ENCODE measurements at places on chromosomes 3 and 15.

- DNase-seq: no peak
These were observed 91.3 kb downstream of the SHQ1 start for GRCh38 chr3:72756900-72757299.

DNA sequence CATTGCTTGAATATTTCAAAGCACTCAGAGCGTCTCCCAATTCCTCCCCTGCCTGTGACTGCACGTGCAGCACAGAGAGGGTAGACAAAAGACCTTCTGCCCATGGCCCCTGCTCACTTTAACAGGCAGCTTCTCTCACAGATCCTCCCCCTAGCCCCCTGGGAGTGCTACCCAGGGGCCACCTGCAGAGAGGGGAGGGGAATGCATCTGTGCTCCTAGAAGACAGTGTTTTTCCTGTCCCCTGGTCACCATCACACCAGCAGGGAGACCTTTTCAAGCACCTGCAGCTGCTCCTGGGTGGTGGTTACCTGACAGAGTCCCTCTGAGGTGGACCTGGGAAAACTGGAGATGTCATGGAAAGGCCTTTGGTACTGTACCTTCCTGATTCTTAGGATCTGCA is 56.7 kb upstream of the PRR23C start:
- DNase-seq: no peak

DNA sequence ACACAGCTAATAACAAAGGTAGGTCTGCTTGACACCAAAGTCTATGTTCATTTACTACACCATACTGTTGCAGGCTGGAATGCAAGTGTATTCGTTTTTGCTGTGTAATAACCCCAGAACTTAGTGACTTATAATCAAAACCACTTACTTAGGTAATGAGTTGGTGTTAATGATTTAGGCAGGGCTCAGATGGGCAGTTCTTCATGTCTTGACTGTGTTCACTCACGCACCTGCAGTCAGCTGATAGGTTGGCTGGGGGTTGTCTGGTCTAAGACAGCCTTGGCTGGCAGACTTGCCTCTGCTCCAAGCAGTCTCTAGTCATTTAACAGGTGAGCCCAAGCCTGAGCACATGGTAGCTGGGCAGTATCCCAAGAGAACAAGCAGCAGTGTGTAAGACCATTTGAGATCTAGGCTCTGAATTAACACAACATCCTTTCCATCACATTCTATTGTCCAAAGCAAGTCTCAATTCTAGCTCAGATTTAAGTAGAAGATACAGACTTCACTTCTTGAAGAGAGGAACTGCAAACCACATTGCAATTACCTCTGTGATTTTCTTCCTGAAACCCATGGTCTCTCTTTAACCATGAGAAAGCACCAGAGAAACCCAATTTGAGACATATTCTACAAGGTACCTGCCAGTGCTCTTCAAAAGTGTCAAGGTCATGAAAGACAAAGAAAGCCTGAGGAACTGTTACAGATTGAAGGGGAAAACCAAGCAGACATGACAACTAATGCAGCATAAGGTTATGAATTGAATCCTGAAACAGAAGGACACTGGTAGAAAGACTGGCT is 13.3 kb upstream of the DCLK3 start:
- DNase-seq: no peak

GRCh38 chr15:40942337-40942854 is 10.9 kb upstream of the CHAC1 start:
- DNase-seq: no peak

GRCh38 chr3:152976239-152976638 is 141.3 kb downstream of the P2RY1 start:
- DNase-seq: no peak

GRCh38 chr15:65375871-65376607 is 1.8 kb downstream of the IGDCC3 start:
- DNase-seq: no peak

- DNase-seq: no peak
These were observed 76.6 kb downstream of the LRRK1 start for GRCh38 chr15:100995471-100996430.

DNA sequence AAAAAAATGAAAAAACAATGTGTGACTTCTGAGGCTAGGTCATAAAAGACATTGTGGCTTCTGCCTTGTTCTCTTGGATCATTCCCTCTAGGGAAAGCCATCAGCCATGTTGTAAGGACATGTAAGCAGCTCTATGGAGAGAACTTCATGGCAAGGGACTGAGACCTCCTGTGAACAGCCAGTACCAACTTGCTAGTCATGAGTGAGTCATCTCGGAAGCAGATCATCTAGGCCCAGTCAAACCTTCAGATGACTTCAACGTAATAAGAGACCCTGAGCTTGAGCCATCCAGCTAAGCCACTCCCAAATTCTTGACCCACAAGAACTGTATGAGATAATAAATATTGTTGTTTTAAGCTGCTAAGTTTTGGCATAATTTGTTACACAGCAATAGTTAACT is 4.9 kb downstream of the MON1A start:
- DNase-seq: peak; percentile 68

GRCh38 chr15:57086857-57087427 is 168.5 kb downstream of the TCF12 start:
- DNase-seq: no peak

GRCh38 chr15:90989040-90989768 is 5.1 kb downstream of the PRC1 start:
- no peak for DNase-seq

GRCh38 chr15:31296646-31297574 is 29.7 kb upstream of the KLF13 start:
- DNase-seq: no peak

GRCh38 chr3:194312743-194313281 is 38.3 kb downstream of the CPN2 start:
- no peak for DNase-seq

DNA sequence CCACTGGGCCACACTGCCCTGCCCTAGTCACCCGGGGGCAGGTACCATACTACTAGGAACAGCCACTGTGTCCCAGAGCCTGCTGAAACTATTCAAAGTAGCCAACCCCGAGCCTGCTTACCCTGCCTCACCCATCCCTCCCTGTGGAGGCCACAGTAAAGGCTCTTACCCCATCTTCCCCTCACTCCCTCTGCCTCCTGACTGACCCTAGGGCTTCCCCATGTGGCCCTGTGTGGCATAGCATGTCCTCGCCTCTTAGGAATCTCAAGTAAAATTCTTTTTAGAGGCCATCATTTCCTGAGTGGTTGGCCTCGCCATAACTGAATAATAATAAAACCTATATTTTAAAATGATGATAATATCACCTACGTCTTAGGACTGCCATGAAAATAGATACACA is 112.2 kb upstream of the SLC6A11 start:
- DNase-seq: peak; percentile 23

- DNase-seq: no peak
These were observed 215.7 kb upstream of the CFAP20DC start for GRCh38 chr3:59265566-59265965.

DNA sequence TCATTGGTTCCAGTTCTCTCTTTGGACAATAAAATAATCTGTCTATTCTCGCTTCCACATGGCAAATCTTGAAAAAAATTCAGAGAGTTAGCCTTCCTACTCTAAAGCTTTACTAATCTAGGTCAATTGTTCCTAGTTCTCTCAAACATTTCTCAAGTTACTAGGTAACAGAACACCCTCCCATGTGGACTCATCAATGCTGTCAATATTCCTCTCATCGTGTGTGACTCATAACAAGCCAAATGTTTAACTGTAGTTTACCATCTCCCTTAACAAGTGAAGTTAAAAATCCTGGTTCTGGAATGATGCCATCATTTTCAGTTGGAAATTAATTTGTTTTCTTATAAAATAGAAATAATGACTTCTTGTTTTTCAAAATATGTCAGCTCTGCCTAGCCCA is 438.6 kb downstream of the ROBO1 start:
- no peak for DNase-seq

Measured in HS-27A (cell line).